ENCODE measurements at places on chromosomes 4 and X. TPM values are rescaled to one million over a fixed set of nuclear protein-coding genes. Genes with fewer than 3 reads are reported as not detected.

The GYPB gene
- not detected for total RNA-seq

The SUPT20HL2 gene
- not detected for total RNA-seq

The ESX1 gene
- not detected for total RNA-seq

The GASK1B gene
- total RNA-seq, result 169 TPM

The INPP4B gene
- 30.4 TPM for total RNA-seq

The NHS gene
- 23.3 TPM for total RNA-seq

The CD38 gene
- 7.8 TPM for total RNA-seq

The CCNQ gene
- total RNA-seq, result 27.2 TPM

The UGT8 gene
- total RNA-seq, result 0.14 TPM

The NPFFR2 gene
- not detected for total RNA-seq

The TRIML1 gene
- total RNA-seq, result not detected

The UGT2B7 gene
- not detected for total RNA-seq

The STAP1 gene
- 0.81 TPM for total RNA-seq

The TENM3 gene
- 8.0 TPM for total RNA-seq

The MAGEA10 gene
- not detected for total RNA-seq

The PACRGL gene
- 53.6 TPM for total RNA-seq

The MCF2 gene
- 3.8 TPM for total RNA-seq

The RRH gene
- total RNA-seq, result 1.2 TPM

The CT45A2 gene
- total RNA-seq, result not detected

The HMGN5 gene
- 7.3 TPM for total RNA-seq

The GPR173 gene
- 2.3 TPM for total RNA-seq

The CDKL5 gene
- total RNA-seq, result 17.2 TPM

The XAGE3 gene
- not detected for total RNA-seq

The PFKFB1 gene
- not detected for total RNA-seq

The SHOX gene
- not detected for total RNA-seq

The KLHL13 gene
- 9.7 TPM for total RNA-seq

The NWD2 gene
- not detected for total RNA-seq

The NAA11 gene
- not detected for total RNA-seq

The BEX2 gene
- total RNA-seq, result 5.9 TPM

The PNMA6F gene
- total RNA-seq, result not detected

The PRDX4 gene
- 62.2 TPM for total RNA-seq

The ERVMER34-1 gene
- total RNA-seq, result not detected

The DCAF8L2 gene
- total RNA-seq, result not detected

The PRR32 gene
- total RNA-seq, result not detected

The DGKK gene
- total RNA-seq, result not detected

The MAGEA1 gene
- total RNA-seq, result not detected

The OCIAD2 gene
- total RNA-seq, result 6.6 TPM

The NXF2B gene
- not detected for total RNA-seq

The FGB gene
- not detected for total RNA-seq

The RPS6KA6 gene
- total RNA-seq, result 8.5 TPM

The OPRPN gene
- not detected for total RNA-seq

The SLC6A14 gene
- total RNA-seq, result not detected

The KLHL4 gene
- 0.95 TPM for total RNA-seq

The CDX4 gene
- not detected for total RNA-seq

The PHOX2B gene
- total RNA-seq, result not detected

The SPANXN4 gene
- total RNA-seq, result not detected

The ARR3 gene
- total RNA-seq, result not detected

The PWWP3B gene
- total RNA-seq, result 0.21 TPM

The UTP3 gene
- total RNA-seq, result 32.6 TPM
